Activated B cell treated with CpG ODN at 0.5 μM for 24 hours (primary cell): ENCODE measurements at places on chromosomes 2 and 18. TPM values are rescaled to one million over a fixed set of nuclear protein-coding genes. Genes with fewer than 3 reads are reported as not detected.

- no peak for DNase-seq
Observed at GRCh38 chr2:28390746-28391563, 1.7 kb upstream of the FOSL2 start.

DNA sequence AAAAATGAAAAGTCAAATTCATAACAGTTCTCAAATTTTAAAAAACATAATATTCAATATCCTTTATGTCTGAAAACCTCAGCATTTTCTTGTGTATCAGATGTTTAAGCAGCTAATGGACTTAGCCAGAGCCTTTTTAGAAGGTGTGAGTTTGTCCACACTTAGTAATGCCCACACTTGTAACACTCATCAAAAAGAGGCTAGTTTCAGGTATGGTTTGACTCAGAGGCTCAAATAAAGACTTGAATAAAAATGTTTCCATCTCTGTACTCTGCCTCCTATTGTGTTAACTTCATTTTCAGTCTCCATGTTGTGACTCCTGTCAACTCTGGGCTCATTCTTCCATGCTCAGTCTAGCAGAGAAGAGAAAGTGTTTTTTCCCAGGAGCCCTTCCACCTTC lies 311.6 kb downstream of the IRS1 start:
- no peak for DNase-seq

GRCh38 chr2:223784221-223784772 lies 53.1 kb downstream of the AP1S3 start:
- no peak for DNase-seq

GRCh38 chr2:230944123-230944653 lies 19.1 kb upstream of the GPR55 start:
- DNase-seq: no peak

CRYBA2 gene
- total RNA-seq: not detected in 2 replicates

DNA sequence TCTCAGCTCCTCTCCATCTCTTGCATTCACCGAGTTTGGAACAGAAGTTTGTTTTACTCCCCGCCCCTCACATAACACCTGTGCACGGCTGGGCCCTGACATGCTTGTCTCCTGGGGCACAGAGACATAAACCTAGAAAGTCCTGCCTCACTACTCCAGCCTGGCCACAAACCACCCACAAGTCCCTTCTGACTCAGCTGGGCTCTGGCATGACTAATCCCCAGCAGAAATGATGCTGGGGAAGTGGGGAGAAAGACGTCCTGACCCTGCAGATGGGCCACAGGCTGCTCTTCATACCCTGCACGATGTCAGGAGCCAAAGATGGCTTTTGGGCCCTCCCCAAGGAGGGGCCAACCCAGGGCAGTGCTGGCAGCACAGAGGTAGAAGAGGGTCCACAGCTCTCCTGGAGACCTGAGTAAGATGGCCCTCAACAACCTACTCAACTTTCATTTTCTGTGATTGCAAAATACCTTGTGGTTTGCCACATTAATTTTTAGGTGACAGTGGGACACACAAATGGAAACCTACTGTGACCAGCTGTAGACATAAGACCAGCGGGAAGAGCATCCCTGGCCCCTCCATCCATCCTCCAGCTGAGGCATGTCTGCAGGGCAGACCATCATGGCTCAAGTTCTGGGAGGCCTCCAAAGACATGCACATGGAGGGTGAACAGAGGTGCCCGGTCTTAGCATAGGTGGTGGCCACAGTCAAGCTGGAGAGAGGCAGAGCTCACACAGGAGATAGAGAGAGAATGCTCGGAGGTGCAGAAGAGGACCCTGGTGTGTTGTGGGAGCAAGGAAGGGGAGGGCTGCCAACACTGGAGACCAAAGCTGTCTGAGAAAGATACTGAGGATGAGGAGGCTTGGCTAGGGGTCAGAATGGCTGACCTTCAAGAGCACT lies 40.0 kb downstream of the DNMT3A start:
- DNase-seq: peak; percentile 61

- DNase-seq: no peak
Observed at GRCh38 chr2:11750422-11750821, 4.0 kb downstream of the LPIN1 start.

DNA sequence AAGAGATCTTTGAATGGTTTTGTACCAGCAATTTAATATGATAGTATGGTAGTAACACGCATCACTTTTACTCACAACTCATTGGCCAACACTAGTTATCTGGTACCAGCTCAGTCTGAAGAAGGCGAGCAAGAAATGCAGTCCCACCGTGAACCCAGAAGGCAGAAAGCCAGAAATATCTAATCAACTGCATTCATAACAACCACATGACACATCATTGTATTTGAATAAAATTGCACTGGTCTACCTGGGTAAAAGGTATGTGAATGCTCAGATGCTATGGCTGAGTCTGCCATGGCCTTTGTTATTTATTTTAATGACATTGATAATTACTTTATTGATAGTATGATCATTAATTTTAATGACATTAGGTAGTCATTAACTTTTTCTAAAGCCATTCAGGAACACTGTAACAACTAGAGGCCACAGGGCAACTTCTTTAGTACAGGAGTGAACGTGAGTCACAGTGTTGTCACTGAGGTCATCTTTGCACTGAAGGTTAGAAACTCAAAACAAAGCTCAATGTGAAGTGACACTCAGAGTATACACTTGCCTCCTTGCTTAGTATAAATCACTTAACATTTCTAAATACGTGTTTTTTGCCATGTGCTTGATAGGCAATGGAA lies 475.6 kb upstream of the TNP1 start:
- DNase-seq: no peak
